ENCODE measurements at places on chromosomes 11 and 22.

DNA sequence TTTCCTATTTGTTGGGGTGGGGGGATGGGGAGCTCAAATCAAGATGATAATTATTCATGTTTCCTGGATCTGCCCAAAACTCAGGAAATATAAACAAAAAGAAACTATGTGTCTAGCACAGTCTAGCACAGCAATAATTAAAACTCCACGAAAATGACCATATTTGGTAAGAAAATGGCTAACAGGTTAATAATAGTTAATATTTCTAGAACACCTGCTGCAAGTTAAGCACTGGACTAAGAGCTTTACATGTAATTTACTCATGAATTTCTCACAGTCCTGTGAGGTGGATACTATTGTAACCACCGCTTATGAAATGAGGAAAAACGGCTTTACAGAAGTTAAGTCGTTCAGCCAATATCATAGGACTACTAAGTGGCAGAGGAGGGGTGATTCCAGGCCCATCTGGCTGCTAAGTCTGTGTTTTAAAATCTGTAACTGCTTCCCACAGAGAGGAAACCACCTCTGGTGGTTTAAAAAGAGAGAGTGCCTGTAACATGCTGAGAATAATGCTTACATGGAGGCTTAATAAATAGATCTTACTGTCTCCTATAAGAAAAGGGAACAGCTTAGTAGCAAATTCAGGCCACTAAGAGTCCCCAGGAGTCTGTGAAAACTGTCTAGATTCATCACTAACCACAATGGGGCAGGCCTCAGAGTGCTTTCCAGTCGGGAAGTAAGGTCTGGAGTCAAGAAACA, 11.0 kb upstream of the AMOTL1 start:
- DNase-seq, result no peak

DNA sequence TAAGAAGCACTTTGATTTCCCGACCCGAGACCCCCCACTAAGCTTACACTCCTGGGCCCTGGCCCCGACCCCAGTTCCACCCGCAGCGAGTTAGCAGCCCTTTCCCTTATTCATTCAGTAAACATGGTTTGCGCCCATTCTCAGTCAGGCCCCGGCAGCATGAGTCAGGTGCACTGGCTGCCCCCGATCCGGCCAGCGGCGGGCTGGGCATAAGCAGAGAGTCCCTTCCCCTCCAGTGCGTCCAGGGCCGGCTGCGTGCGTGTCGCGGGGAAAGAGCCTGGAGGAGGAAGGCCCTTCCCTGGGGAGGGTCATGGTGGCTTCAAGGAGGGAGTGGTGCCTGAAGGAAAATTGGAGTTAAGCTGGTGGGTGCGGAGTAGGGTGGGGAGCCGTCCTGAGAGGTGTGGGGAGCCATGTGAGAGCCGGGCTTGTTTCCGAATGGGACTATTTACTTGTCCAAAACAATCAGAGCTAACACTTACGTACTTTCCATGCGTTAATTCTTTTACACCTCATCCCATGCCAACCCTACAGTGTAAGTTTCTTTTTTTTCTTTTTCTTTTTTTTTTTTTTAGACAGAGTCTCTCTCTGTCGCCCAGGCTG, 657 bp downstream of the IGHMBP2 start:
- DNase-seq, result peak; percentile 18

- no peak for DNase-seq
Measured at GRCh38 chr11:126167488-126167887, 44.0 kb downstream of the RPUSD4 start.

- no peak for DNase-seq
Measured at GRCh38 chr11:64863391-64864060, 14.9 kb downstream of the EHD1 start.

GRCh38 chr11:82229341-82229740, 504.3 kb downstream of the FAM181B start:
- peak; percentile 19 for DNase-seq

GRCh38 chr11:108218455-108218854, 4.0 kb downstream of the NPAT start:
- DNase-seq, result no peak

DNA sequence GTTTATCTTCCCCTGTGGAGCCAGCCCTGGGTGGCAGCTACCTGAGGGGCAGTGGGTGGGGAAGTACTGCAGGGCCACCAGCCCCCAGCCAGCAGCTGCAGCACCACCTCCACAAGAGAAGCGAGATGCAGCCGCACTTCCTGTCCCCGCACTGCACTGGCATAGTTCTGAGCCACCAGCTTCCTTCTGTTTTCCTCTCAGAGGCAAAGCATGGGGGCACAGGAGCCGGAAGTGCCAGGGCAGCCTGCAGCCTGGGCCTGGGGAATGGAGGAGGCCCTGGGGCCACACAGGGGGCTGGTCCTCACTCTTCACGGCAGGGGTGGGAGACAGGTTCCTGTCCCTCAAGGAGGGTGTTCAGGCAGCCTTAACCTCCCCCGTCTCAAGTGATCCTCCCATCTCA, 11.9 kb upstream of the SH3BP1 start:
- peak; percentile 65 for DNase-seq

DNA sequence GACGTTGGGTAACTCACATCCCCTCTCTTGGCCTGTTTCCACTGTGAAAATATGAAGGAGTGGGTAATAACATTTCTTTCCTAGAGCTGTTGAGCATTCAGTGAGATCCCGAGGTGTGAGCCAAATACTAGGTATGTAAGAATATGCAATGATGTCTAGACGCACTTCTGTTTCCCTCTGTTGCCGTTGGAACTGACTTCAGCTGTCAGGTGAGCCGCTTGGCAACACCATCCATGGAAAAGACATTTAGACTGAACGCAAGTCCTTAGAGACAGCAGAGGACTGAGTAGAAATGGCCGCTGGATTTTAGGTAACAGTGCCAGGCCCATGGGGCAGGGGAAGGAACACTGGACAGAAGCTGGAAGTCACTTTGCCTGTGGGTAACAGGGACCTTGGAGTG, 29.5 kb upstream of the SHANK2 start:
- no peak for DNase-seq

GRCh38 chr11:64900263-64900678, 16.7 kb downstream of the ATG2A start:
- peak; percentile 89 for DNase-seq

DNA sequence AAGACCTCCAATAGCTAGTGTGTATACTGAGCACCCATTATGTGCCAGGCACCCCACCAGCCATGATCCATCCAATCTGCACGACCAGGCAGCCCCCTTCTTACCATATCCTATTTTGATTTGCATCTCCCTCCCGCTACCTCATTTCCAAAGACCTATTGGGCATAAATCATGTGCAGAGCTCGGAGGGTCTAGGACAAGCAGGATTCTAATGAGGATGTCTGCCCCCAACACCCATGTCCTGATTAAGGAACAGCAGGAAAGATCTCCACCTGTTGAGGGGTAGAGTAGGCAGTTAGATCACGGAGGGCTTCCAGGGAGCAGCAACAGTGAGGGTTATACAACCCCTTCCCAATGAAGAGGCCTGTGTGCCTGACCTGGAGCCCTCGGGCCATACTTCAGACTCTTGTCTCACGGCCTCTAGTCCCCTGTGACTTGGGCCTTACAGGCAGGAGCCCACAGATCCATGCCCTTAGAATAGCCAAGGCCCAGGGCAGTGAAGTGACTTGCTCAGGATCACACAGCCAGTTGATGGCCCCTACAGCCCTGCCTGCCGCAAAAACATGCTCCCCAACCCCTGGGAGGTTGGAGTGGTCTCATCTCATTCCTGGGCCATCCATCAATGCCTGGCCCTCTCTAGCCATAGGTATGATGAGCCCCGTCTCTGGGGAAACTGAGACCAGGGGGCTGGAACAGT, 3.5 kb downstream of the RAB3IL1 start:
- no peak for DNase-seq

DNA sequence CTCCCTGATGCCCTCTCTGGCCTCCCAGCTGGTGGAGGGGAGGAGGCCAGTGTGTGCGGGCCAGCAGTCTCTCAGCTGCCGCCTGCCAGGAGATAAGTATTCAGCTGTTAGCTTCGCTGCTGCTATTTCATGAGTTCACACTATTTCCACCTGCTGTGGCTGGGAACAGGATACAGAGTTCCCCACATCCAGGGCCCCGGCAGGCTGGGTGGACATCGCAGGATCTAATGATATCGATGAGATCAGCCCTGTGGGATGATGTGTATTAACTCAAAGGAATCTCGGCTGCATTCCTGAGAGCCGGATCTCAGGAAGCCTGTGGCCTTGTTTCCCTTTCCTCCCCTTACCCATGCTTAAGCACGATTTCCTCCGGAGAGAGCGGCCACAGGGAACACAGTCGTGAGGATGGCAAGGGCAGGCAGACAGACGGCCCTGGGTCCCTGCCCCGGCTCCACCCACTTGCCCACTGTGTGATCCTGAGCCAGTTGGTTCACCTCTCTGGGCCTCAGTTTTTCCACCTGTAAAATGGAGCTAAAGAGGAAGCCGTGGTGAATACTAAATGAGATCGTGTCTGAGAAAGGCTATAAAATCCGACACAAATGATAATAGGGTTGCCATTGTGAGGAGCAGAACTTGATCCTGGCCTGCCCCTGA, 6.5 kb upstream of the PVALB start:
- no peak for DNase-seq

DNA sequence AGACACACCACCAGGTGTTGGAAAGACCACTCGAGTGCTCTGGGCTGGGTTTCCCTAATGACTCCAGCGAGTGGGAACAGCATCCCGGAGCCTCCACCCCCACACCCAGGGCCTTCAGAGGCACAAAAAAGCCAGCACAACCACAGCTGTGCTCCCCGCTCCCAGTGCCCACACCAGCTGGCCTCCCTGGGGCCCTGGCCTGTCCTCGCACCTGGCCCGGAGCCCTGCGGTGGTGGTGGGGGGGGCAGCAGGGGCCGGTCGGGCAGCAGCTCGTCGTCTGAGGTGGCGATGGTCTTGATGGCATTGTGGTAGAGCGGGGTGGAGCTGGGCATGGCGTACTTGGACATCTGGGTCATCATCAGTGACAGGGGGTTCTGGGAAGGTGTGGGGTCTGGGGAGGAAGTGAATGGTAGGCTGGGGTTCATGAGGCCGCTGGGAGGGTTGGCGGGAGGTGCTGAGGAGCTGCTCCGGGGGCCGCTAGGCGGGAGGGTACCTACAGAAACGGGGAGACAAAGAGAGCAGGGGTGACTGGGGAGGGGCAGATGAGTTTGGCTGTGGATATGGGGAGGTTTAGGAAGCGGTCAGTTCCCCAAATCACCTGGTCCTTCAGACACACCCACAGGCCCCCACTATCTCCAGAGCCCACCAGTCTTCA, 16.1 kb downstream of the CXCR5 start:
- no peak for DNase-seq

DNA sequence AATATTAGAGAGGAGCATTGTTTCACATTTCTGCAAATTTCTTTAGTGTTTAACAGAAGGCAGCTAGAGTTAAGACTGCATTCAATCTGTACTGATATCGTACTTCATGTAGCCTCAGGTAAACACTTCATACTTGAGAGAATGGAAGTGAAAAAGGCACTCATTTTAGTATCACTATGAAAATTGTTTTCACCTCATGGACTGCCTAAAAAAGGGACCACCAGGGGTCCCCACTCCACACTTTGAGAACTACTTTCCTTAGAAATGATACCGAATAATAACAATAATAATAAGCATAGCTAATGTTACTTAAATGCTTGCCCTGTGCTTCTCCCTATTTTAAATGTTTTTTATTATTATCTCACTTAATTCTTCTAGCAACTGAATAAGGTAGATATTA, 95.1 kb downstream of the BLID start:
- DNase-seq, result no peak

DNA sequence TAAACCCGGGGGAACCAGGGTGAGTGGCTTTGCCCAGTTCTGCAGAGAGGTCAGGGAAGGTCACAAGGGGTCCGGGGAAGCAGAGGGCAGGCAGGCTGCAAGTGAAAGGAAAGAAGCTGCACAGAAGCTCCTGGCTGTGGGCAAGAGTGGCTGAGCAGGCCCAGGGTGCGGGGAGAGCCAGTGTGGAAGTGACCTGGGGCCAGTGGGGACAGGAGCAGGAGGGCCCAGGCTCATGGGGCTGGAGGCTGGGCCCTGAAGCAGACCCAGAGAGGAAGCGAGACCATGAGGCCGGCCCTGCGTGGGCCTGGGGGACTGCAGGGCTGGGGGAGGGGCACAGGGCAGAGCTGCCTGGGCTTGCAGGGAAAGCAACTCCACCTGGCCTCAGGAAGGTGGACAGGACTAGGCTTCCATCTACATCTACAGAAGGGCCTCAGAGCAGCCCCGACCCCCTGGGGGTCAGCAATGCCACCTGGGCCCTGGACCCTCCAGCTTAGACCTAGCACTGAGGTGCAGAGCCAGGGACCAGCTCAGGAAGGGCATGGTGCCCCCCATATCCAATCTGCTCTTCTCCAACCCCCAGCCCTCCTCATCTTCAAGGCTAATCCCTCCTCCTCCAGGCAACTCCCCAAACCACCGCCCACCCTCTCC, 11.6 kb downstream of the IGF2 start:
- no peak for DNase-seq

DNA sequence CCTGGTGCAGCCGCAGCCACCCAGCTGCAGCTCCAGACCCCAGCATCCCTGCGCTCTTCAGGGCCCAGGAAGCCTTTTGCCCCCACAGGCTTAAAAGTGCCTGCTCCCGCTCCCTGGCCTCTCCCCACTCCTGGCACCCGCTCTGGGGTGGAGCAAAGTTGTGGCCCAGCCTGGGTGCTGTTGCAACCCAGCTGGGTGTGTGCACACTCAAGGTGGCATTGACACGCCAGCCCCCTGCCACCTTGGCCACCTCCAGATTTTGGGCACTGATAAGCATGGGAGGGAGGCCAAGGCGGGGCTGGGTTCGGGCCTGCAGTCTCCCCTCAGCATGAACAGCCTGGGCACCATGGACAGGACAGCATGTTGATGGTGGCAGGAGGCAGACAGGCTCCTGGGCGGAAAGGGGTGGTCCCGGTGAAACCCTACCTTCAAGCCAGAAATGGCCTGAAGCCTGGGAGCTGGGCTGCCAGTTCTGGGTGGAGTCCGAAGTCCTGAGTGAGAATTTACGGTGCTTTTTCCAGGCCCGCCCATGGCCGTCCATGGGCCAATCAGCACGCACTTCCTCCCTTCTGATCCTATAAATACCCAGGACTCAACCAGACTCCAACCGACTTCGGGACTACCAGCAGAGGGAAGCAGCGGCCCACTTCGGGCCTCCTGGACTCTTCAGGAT, 23.6 kb upstream of the RNASEH2C start:
- DNase-seq, result no peak

GRCh38 chr11:74325649-74326645, 14.5 kb upstream of the P4HA3 start:
- DNase-seq, result no peak

GRCh38 chr11:38582151-38582550, 1984.1 kb upstream of the RAG2 start:
- no peak for DNase-seq

GRCh38 chr11:78795621-78796261, 221.1 kb upstream of the NARS2 start:
- DNase-seq, result no peak

- peak; percentile 12 for DNase-seq
Measured at GRCh38 chr11:79493555-79494171, 52.8 kb upstream of the TENM4 start.

GRCh38 chr11:36235750-36236149, 53.5 kb downstream of the COMMD9 start:
- DNase-seq, result no peak

All from CD4-positive, alpha-beta T cell treated with Interleukin-17A for 1 hour (primary cell).